ENCODE measurements at places on chromosomes 11 and 22. TPM values are rescaled to one million over a fixed set of nuclear protein-coding genes. Genes with fewer than 3 reads are reported as not detected.

Gene MYEOV
- not detected for total RNA-seq

Gene IL10RA
- total RNA-seq, result 13.5 TPM

Gene OR56A3
- total RNA-seq, result not detected

Gene CRYBA4
- total RNA-seq, result not detected

Gene B3GAT1
- 230 TPM for total RNA-seq

DNA sequence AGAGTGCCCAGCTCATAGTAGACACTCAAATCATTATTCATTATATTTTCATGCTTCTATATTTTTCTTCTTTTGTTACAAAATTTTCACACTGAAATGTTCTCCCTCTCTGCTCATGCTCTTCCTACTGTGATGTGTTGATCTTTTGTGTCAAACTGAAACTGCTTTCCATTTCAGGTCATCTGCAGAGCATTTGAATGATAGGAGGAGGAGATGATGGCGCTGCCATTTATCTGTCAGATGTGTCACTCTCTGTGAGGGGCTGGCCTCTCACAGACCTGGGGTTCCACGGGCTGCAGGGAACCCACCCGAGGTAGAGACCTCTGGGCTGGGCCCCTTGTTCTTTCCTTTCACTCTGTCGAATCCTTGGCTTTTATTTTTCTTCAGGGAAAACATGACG, 41.1 kb downstream of the OR10A6 start:
- no peak for DNase-seq

Data from dorsolateral prefrontal cortex (tissue), 122 donors.